Karpas-422 (cell line): ENCODE measurements at places on chromosomes 6 and 20.

DNA sequence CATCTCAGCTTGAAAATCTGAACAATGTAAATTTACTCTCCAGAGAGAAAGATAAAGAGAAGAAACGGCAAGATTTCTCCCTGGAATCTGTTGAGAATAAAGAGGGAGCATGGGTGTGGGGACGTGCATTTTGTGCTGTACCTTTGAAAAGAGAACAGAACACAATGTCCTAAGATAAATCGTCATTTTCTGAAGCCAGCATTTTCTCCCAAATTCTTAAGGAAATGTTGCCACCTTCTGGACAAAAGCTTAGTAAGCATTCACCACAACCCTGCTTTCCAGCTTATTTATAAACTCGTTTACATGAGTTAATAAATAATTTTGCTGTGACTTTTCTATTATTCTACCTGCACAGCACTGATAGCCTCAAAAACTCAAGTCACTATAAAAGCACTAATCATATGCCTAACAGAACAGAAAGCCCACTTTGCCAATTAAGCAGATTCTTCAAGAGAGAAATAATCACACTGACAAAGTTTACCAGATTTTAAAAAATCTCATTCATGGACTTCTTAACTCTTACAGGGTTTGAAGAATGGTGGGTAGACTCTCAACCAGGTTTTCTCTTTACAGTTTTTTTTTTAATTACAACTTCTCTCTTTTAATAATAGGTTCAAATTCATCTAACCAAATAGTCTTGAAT is 155.8 kb downstream of the MBOAT1 start:
- DNase-seq, result peak; percentile 72

GRCh38 chr20:1686151-1686748 is 28.7 kb upstream of the SIRPG start:
- DNase-seq, result no peak

- DNase-seq, result no peak
Observed at GRCh38 chr6:44271914-44272313, 1.7 kb downstream of the TMEM151B start.

GRCh38 chr20:59597240-59597639 is 7.1 kb upstream of the PHACTR3 start:
- DNase-seq, result no peak

GRCh38 chr6:36912030-36912454 is 26.3 kb downstream of the C6orf89 start:
- DNase-seq, result no peak

DNA sequence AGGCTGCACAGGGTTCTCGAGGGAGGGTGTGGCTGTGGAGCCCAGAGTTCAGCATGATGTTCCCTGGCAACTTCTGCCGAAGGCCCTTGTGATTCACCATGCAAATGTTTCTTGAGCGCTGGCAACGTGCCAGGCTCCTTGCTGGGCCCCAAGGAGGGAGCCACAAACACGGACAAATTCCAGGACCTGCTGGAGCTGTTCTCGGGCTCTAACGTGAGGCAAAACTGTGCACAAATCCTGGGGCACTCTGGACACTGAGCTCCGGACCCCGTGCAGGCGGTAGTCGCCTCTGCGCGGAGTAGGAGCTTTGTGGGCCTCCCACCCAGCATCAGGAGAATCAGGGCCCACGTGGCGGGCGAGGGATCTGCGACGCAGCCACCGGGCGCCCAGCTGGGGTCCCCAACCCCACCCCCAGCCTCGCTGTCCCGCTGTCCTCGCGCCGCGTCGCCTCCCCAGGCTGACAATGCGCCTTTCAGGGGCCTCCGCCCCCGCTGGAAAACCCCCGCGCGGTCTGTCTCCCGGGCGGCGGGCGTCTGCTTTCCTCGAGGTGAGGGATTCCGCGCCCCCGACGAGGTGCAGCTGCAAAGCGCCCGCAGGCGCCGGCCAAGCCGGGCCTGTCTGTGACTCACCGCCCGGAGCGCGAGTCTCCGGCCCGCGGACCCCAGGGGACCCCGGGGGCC is 31.7 kb upstream of the SCUBE3 start:
- peak; percentile 60 for DNase-seq

DNA sequence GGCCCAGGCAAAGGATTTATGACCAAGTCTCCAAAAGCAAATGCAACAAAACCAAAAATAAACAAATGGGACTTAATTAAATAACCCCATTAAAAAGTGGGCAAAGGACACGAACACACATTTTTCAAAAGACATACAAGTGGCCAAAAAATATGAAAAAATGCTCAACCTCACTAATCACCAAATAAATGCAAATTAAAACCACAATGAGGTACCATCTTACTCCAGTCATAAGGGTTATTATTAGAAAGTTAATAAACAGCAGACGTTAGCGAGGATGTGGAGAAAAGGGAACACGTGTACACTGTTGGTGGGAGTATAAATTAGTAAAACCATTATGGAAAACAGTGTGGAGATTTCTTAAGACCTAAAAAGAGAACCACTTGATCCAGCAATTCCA is 71.1 kb downstream of the CEP162 start:
- no peak for DNase-seq

DNA sequence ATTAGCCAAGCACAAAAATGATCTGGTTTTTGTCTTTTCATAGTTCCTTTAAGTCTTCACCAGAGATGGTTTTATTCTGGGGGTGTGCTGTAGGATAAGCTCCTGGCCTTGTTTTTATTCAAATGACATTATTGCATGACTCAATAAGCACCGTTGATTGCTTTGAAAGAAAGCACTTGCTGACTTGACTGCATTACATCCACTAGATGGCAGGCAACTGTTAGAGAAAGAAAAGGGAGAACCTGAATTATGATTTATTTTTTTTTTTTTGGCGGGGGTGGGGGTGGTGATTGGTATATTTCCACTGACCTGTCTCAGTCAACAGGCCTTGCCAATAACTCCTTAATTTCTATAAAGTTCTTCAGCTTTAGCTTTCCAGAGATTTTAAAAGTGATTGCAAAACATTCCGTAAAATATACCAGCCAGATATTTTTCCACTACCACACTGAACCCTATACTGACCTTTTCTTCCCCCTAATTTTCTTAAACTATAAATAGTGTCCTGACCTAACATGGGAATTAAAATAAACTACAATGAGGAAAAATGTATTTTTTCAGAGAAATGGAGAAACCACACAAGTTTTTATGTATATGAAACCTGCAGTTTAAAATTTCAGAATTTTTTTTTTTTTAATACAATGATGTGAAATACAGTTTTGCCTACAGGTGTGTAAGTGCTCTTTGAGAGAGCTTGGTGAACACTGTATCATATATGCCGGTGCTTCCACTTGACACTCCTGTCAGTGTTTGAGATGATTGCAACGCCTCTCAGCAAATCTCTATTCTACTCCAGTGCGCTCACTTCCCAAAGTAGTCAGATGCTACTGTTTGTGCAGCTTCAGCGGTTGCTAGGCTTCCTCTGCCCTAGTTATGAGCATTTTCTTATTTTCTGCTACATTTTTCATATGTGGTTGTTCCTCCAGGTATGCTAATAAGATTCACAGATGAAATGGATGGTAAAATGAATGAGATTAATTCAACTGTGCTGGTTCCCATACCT is 274.3 kb downstream of the CD109 start:
- peak; percentile 79 for DNase-seq

- no peak for DNase-seq
Observed at GRCh38 chr6:28712982-28713381, 187.3 kb downstream of the GPX5 start.

DNA sequence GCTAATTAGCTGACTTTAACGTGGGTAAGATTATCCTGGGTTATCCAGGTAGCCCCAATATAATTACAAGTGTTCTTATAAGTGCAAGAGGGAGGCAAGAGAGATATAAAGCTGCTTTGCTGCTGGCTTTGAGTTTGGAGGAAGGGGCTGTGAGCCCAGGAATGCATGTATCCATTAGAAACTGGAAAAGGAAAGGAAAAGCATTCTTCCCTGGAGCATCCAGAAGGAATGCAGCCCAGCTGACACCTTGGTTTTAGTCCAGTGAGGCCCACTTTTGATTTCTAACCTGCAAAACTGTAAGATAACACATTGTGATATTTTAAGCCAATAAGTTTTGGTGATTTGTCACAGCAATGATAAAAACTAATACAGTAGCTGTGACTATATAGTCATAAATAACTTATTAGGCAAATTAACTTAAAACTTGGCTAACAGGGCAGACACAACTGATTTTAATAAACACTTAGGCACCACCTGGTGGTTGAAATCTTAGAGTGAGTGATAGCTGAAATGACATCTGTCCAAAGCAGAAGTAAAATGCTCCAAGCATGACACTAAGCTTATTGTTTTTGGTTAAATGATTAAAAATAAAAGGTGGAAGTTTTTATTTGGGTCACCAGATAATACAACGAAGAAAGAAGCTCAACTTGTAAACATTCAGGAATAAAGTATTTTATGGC is 35.6 kb downstream of the ADGRF4 start:
- peak; percentile 77 for DNase-seq

DNA sequence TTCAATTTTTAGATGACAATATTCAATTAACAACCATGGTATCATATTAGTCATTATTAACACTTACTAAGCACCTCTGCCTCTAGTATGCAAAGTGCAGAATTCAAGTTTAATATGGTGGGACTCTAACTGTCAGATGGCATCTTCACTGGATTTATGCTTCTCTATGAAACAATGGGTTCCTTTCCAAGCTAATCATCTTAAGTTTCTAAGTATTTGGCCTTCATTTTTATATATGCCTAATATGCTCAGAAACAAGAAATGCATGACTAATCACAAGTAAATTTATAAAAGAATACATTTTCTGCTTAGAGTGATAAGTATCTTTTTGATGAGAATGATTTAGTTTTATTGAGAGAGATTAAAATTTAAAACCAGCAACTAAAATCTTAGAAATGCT is 144.7 kb downstream of the HIVEP2 start:
- no peak for DNase-seq

- DNase-seq, result no peak
Observed at GRCh38 chr6:3249821-3250220, 8.9 kb upstream of the PSMG4 start.

- no peak for DNase-seq
Observed at GRCh38 chr6:89221129-89221528, 4.0 kb upstream of the GABRR1 start.

DNA sequence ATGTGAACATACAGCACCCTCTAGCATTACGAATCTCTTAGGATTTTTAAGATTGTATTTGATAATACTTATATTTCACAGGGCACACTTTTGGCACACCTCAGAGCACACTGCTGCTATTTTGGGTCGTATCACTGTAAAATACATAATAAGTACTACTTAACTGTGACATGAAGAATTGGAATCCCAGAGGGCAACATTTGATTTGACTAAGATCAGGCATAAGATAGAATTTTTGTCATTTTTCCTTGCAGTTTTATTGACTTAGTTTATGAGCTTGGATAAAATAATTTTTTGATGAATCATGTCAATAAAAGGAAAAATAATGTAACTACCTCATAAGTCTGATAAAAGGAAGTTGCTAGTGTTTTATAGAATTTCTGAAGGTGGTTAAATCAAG is 22.4 kb downstream of the MRS2 start:
- no peak for DNase-seq

GRCh38 chr6:165899611-165900010 is 236.6 kb upstream of the PDE10A start:
- no peak for DNase-seq

GRCh38 chr20:51424270-51425117 is 118.0 kb downstream of the NFATC2 start:
- no peak for DNase-seq

DNA sequence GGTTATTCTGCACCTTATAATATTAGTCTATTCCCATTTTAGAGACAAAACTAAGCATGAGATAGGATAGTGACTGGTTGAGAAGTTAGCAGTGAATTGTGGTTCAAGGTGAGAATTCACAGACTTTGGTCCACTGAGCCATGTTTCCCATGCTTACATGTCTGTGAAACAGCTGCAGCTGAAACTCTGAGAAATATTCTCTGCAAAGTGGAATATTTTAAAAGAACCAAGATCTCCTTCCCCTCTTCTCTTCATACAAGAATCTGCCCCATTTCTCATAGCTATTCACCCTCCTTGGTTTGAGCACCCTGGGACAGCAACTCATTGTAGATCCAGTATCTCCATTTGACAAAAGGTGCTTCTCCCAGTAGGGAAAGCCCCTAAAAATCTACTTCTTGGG is 70.2 kb upstream of the TMEM170B start:
- DNase-seq, result no peak

DNA sequence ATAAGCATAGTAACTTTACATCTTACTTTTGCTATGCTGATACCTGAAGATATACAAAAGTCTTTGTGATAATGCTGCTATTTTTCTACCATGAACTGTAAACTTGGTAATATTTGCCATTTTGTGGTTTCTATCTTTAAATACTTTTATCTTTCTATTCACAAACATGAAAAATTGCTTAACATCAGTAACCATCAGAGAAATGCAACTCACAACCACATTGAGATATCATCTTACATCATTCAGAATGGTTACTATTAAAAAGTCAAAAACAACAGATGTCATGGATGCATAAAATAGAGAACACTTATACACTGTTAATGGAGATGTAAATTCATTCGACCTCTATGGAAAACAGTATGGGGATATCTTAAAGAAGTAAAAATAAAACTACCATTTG is 112.0 kb downstream of the TRDN start:
- no peak for DNase-seq

DNA sequence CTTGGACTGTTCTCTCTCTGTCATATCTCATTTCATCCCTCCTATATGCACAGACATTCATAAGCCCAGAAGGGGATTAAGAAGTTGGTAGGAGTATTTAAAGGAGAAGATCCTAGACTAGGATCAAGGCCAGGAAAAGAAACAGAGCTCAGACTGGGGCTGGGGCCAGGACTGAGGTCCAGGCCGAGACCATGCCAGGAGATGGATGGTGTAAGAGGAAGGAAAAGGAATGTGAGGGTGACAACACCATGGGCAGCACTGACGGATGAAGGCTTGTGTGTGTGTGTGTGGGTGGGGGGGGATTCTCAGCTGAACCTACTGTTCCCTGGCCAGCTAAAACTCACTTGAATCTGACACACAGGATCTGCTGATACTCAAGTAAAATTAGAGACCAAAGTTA is 182.1 kb downstream of the KIF6 start:
- no peak for DNase-seq

- DNase-seq, result no peak
Observed at GRCh38 chr6:54248319-54248718, 59.9 kb upstream of the TINAG start.

DNA sequence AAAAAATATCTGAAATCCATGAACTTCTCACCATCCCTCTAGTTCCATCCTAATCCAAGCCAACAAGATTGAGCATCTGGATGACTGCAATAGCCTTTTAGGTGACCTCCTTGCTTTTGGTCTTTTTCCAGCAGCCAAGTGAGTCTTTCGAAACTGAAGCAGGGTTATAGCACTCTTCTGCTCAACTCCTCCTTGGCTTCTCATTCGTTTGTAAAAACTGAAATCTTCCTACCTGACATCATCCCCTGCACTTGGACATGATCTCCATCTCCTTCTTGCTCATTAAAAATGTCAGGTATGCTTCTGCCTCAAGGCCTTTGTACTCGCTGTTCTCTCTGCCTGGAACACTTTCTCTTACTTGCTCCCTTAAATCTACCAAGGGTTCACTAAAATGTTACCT is 46.0 kb downstream of the STX7 start:
- DNase-seq, result no peak
